Uterus (tissue), 4 donors: ENCODE measurements at places on chromosomes 13 and 19. TPM values are rescaled to one million over a fixed set of nuclear protein-coding genes. Genes with fewer than 3 reads are reported as not detected.

DNA sequence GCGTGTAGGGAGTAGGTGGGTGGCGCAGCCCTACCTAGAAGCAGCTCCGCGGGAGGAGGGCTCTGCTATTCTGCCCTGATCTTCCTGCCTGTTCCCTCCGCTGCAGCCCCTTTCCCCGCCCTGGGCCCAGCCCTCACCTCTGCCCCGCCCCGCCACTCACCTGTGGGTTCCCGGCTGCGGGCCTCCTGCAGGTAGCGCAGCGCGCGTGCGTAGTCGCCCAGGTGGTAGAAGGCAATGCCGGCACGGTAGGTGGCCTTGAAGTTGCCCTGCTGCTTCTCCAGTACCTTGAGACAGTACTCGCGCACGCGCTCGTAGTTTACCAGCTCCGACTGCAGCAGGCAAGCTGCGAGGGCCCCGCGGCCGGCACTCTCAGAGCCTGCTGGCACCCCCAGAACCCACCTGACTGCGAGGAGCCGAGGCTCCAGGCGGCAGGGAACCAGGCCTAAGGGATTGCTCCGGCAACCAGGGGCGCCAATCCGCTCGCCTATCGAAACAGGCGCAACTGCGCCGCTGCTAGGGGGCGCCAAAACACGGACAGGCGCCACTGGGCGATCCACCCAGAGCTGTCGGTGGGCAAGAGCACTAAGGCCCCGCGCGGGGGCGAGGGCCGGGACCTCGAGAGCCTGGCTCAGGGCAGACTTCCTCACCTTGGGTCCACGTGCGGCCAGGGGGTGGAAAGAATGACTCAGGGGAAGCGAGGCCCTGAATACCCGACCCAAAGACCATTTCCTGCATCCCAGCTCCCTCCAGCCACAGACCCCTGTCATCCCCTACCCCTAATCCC lies 965 bp downstream of the TTC9B start:
- no peak for DNase-seq

DNA sequence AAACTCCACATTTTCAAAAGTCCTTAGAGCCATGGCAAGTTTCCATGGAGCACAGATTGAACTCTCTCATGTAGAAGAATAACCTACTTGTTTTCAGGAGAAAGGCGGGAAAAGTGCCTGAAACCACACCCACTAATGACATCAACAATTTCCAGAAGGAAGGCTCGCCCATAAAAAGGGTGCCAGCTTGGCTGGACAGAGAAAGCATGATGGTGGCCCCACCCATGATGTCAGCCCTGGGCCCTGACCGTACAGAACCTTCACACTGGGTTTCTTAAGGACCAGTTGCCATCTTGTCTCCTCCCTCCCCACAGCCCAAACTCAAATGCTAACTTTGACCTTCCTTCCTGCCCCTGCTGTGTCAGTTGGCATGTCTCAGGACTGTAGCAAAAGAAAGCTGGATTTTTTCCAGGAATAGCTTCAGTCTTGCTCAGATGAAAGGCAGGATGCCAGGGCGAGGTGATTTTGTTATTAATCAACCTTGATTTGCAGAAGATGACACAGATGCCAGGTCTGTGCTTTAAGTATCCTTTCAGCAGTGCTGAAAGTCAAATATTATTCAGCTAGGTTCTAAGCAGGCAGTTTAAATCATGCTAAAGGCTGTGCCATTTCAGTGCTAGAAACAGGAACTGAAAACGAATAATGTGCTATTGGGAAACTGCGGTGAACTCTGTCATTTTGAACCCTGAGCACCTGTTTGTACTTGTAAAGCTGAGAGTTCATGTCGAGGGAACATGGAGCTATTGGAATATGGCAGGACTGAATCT lies 89.5 kb upstream of the RFC3 start:
- DNase-seq: no peak

GRCh38 chr19:3814648-3815047 lies 28.5 kb upstream of the MATK start:
- DNase-seq: no peak

DNA sequence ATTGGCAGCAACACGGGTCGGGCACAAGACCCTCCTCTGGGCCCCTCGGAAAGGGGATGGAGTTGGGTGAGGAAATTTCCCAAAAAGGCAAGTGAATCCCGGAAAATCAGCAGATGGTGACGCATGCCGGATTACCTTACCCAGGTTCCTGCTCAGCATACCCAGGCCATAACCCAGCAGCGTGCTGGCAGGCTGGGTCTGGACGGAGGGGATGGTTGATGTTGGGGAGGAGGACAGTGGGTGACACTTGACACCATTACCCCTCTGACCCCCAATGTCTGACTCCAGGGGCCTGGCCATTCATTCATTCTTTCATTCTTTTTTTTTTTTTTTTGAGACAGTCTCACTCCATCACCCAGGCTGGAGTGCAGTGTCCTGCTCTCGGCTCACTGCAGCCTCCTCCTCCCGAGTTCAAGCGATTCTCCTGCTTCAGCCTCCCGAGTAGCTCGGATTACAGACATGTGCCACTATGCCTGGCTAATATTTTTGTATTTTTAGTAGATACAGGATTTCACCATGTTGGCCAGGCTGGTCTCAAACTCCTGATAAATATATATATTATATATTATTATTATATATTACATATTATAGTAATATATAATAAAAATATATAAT lies 799 bp downstream of the PVR start:
- no peak for DNase-seq

GRCh38 chr19:43409415-43409814 lies 5.3 kb upstream of the TEX101 start:
- no peak for DNase-seq

DNA sequence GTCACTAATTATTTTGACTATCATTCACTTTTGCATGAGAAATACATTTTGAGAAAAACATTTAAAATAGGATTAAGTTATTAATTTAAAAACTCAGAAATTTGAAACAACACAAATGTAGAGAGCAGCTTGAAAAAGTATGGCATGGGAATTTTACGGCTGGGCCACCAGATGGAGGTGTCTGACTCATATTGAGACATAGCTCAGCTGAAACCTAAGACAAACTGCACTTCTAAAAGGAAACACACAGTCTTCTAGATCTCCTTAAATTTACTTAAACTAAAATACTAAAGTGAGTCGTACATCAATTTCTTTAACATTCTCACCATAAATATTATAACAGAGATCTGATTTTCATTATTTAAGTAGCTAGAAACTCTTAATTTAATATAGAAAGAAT lies 41.9 kb upstream of the POSTN start:
- no peak for DNase-seq

- DNase-seq: no peak
These were observed 42.6 kb downstream of the ZNF527 start for GRCh38 chr19:37413313-37414084.

DNA sequence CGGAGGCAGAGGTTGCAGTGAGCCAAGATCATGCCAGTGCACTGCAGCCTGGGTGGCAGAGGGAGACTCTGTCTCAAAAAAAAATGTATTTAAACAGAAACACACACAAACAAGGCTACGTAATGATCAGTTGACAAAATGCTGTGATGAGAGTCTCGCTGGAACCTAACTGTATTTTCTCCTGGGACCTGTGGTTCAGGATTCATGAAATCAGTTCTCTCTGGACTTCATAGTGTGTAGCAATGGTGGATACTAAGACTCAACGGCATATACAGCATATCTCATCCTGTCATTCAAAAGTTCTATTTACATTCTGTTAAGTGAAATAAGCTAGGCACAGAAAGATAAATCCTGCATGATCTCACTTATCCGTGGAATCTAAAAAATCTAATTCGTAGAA lies 37.4 kb downstream of the CYP4F2 start:
- no peak for DNase-seq

DNA sequence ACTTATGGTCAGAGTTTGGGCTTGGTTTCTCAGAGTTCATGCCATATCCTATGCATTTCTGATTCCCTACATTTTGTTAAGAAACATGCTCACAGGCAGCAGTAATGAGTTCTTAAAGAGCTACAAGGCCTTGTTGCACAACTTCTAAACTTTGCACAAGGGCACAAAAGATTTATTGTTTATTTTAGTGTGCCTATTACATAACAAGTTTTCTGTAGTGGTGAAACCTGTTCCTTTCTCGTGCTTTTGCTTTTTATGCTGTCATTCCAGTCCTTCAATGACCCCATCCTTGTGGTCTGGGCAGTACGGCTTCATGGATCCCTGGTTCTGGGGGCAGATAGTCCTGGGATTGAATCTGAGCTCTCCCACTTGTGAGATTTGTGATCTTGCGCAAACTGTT lies 17.8 kb downstream of the ZNF507 start:
- DNase-seq: no peak

Gene IZUMO2
- total RNA-seq: not detected

Gene CGB7
- not detected for total RNA-seq

Gene PSG3
- total RNA-seq: not detected

- DNase-seq: peak; percentile 80
These were observed 17.4 kb downstream of the PIP5K1C start for GRCh38 chr19:3682741-3683404.

Gene TMEM38A
- total RNA-seq: 3.5 TPM

DNA sequence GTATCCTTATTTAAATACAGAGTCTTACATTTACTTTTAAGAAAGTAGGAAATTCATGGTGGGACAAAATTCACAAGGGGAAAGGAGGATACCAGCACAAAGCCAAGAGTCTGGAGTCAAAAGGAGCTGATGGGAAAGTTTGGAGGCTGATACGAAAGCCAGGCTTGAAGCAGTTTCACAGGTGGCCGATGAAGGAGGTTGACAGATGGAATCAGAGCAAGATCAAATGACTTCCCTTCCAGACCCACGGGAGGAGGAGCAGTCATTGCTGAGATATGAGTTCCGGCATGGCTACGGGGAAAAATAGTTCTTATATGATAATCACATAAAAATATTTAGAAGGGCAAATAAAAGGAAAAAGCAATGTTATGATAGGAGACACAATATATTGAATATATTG lies 65.0 kb downstream of the DGKH start:
- DNase-seq: no peak

Gene DCLK1
- 4.4 TPM for total RNA-seq

Gene HCN2
- total RNA-seq: not detected
